Fibroblast of villous mesenchyme (primary cell): ENCODE measurements at places on chromosomes 7 and 10. TPM values are rescaled to one million over a fixed set of nuclear protein-coding genes. Genes with fewer than 3 reads are reported as not detected.

The PNLIPRP1 gene
- total RNA-seq = not detected in 2 replicates

The BTBD16 gene
- not detected in 2 replicates for total RNA-seq

The HSPA12A gene
- total RNA-seq = 22.9 and 35.4 TPM in 2 replicates

The TMEM26 gene
- total RNA-seq = 5.6 and 6.4 TPM in 2 replicates

The ANKRD30A gene
- 0.97 and 1.7 TPM in 2 replicates for total RNA-seq

The NUPR2 gene
- total RNA-seq = not detected in 2 replicates

The PARP12 gene
- total RNA-seq = 25.4 and 27.2 TPM in 2 replicates

DNA sequence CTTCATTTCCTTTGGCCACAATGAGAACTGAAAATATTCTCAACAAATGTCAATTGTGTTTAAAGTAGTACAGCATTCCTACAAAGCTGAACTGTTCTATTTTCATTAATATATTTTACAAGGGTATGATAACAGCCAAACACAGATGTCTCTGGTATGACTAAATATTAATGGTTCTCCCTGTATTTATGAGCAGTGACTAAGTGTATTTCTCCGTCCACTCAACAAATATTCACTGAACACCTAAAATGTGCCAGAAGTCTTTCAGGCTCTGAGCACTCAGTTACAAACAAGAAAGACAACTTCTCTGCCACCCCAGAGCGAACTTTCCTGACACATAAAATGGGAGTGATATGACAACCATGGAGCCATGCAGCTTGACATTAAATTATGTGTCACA, 135.6 kb downstream of the VPS41 start:
- peak; percentile 55 for DNase-seq

GRCh38 chr10:58444876-58445275, 59.7 kb downstream of the TFAM start:
- no peak for DNase-seq

GRCh38 chr7:71404726-71405345, 272.9 kb downstream of the GALNT17 start:
- no peak for DNase-seq

GRCh38 chr7:114417290-114417689, 2.7 kb downstream of the FOXP2 start:
- no peak for DNase-seq

DNA sequence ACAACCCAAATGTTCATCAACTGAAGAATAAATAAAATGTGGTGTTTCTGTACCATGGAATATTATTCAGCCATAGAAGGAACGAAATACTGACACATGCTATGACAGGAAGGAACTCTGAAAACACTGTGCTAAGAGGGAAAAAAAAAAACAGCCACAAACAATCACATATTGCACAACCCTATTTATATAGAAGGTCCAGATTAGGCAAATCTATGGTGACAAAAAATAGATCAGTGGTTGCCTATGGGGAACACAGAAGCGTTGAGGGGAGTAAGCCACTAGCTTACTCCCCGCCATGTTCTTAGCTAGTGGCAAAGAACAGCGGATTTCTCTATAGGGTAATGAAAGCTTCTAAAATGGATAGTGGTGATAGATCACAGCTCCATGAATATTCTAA, 198.4 kb downstream of the TPST1 start:
- no peak for DNase-seq

DNA sequence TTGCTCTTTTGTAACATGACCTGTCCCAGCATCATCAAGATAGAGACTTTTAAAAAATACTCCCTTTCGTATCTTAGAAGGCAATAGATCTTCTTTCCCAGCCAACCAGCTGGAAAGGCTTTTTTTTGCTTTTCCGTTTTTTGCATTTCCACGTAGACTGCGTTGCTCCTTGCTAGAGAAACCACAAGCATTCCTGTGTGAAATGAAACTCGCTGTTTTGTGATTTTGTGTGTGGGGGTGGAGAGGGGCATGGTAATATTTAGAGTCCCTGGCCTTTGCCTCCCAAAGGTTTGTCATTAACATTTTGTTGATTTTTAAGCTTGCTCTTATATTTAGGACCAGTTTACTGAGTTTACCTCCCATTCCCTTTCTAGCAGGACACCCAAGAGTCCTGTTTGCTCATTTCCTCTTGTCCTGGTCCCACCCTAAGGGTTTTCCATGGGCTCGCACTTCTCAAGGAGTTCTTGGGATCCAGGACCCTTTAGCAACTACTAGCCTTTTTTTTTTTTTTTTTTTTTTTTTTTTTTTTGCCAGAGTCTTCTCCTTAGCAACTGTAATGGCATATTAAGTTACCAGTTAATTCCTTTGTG, 243.6 kb downstream of the BICC1 start:
- peak; percentile 73 for DNase-seq

DNA sequence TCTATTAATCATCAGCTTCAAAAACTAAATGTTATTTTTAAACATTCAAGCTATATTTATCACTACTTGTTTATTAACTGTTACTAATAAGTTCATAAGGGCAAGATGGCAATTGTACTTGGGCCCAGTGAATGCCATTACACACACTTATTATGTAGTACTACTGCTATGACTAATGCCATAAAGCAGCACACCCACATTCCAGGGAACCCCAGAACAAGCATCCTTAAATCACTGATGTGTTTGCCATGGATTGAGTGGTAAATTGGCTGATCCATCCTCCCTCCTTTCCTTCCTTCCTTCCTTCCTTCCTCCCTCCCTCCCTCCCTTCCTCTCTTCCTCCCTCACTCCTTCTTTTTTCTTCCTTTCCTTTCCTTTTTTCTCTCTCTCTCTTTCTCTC, 37.4 kb upstream of the RSU1 start:
- no peak for DNase-seq

- DNase-seq = peak; percentile 74
Measured at GRCh38 chr10:110746254-110746826, 102.2 kb downstream of the RBM20 start.

DNA sequence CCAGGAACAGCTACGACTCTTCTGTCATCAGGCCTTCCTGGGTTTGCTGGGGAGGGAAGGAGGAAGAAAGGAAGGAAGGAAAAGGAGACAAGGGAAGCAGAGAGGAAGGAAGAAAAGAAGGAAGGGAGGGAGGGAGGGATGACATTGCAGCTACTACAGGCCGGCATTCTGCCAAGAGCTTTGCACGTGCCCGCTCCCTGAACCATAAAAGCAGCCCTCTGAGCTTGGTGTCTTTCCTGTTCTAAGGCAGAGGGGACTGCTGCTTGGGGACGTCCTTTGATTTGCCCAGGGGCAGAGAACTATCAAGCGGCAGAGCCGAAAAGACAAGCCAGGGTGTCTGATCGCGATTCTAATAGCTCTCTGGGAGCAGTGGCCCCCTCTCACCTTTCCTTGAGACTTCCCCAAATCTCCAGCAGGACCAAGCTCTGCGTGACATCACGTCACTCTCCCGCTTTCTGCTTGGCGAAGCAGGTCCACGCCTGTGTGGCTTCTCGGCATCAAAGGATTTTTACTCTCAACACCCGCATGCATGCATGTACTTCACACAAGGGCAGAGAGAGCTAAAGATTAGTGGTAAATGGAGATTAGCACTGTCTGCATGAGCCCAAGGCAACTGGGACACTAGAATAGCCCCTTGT, 167.8 kb upstream of the AUTS2 start:
- DNase-seq = no peak
